Caki2 (cell line): ENCODE measurements at places on chromosomes 12 and 14. TPM values are rescaled to one million over a fixed set of nuclear protein-coding genes. Genes with fewer than 3 reads are reported as not detected.

The NRXN3 gene
- total RNA-seq: not detected in 2 replicates

The RASSF8 gene
- total RNA-seq: 27.1 and 44.0 TPM in 2 replicates

The VDR gene
- total RNA-seq: 0.14 and 0.55 TPM in 2 replicates

The CFAP73 gene
- 5.4 and 6.2 TPM in 2 replicates for total RNA-seq

The FAIM2 gene
- not detected in 2 replicates for total RNA-seq

The POTEG gene
- total RNA-seq: not detected in 2 replicates

The TEX52 gene
- not detected in 2 replicates for total RNA-seq

The EID3 gene
- 4.9 and 6.8 TPM in 2 replicates for total RNA-seq

The TAS2R31 gene
- 0.37 TPM in 1 of 2 replicates, not detected in the other for total RNA-seq

The FGF23 gene
- total RNA-seq: not detected in 2 replicates

The PHLDA1 gene
- total RNA-seq: 18.8 and 36.5 TPM in 2 replicates

The RTN1 gene
- not detected in 2 replicates for total RNA-seq

The RFX4 gene
- total RNA-seq: not detected in 2 replicates

The STAC3 gene
- total RNA-seq: 0.95 TPM in 1 of 2 replicates, not detected in the other

The TMEM30B gene
- not detected in 2 replicates for total RNA-seq
